ENCODE measurements at places on chromosomes 2 and 18. TPM values are rescaled to one million over a fixed set of nuclear protein-coding genes. Genes with fewer than 3 reads are reported as not detected.

The PDE11A gene
- total RNA-seq = not detected

The CCDC74B gene
- total RNA-seq = 1.4 TPM

The MPHOSPH10 gene
- total RNA-seq = 69.5 TPM

GRCh38 chr2:102278720-102279390, 32.5 kb upstream of the IL1RL1 start:
- H3K27me3 ChIP-seq = peaks cover 4% of the 10 kb centered on the region
- H3K4me1 ChIP-seq = peaks cover 23% of the 10 kb centered on the region
- H3K4me3 ChIP-seq = no peak overlapping the region
- DNase-seq = no peak
- H3K27ac ChIP-seq = no peak overlapping the region

DNA sequence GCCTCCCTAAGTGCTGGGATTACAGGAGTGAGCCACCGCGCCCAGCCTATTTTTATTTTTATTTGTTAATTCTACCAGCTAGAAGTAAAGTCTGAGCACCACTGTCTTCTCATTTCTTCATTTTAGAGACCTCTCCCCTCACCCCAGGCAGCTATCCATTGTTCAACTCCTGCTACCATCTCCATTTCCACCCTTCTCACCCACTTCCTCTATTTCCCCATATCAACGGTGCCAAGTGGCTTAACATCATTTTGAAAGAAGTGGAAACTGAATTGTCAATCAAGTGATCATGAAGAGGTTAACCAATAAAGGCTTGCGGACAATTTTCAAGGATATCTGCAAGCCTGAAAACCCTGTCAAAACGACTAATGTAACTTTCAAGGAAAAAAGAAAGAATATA, 323.1 kb downstream of the NBAS start:
- H3K4me3 ChIP-seq = no peak overlapping the region
- H3K27ac ChIP-seq = no peak overlapping the region
- no peaks in the 10 kb centered on the region for H3K27me3 ChIP-seq

DNA sequence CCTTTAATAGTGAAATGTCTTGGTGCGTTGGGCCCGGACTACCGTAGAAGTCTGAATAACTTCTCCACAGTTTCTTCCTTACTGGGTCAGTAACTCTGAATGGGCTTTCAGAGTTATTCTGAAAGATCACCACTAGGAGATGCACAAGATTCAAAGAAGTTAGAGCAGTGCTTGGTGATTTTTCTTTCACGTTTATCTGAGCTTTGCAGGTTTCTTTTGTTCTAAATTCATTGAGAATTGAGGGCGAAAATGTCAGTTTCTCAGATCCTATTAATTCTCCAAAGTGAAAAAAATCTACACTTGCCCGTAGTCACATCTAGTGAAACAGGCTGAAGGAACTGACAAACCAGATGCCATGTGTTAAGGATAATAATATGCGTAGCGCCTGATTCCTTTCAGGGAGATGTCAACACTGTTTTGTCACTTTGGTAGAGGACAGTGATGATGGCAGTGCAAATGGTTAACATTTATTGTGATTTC, 70.1 kb downstream of the QPCT start:
- H3K4me3 ChIP-seq = no peak overlapping the region
- H3K4me1 ChIP-seq = peaks cover 11% of the 10 kb centered on the region
- no peak for DNase-seq
- H3K36me3 ChIP-seq = no peaks in the 10 kb centered on the region
- H3K27ac ChIP-seq = no peak overlapping the region
